ENCODE measurements at places on chromosomes 7 and 10. TPM values are rescaled to one million over a fixed set of nuclear protein-coding genes. Genes with fewer than 3 reads are reported as not detected.
A peak's percentile ranks its signal among the peaks of the same experiment; 100 is the strongest.

DNA sequence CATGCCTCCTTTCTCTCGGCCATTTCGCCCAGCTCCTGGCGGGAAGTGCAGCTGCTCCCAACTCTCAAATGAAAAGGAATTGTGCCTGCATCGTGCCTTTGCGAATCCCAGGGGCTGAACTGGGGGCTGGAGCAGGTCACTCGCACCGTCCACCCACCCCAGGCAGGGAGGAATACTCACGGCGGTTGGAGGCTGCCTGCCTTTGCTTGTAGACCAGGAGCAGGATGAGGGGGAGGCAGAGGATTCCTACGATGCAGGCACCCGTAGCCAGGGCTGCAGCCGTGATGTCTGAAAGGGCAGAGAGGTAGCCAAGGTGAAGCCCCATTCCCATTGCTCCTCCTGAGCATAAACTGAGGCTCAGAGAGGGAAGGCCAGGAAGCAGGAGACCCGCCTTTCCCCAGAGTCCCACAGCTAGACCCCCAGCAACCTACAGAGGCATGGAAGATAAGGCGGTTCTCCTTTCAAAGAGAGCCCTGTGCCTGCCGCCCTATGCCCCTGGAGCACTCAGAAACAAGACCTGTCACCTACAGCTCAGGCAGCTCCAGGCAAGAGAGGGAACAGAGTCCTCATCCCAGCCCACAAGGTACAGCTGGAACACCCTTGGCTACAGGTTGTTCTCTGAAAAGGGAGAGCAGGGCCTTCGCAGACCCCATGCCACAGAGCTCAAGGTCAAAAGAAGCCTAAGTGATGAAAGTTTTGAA is 18.0 kb downstream of the VSIR start:
- DNase-seq, result no peak

The MYL7 gene
- total RNA-seq, result 3,644 TPM

GRCh38 chr7:1739593-1739992 is 69.5 kb downstream of the ELFN1 start:
- no peak for DNase-seq

The SCART1 gene
- total RNA-seq, result 0.57 TPM

GRCh38 chr10:79400146-79401004 is 45.0 kb downstream of the ZCCHC24 start:
- DNase-seq, result no peak

GRCh38 chr7:5776894-5777660 is 4.4 kb downstream of the RNF216 start:
- DNase-seq, result no peak

The TRIM50 gene
- 0.42 TPM for total RNA-seq

DNA sequence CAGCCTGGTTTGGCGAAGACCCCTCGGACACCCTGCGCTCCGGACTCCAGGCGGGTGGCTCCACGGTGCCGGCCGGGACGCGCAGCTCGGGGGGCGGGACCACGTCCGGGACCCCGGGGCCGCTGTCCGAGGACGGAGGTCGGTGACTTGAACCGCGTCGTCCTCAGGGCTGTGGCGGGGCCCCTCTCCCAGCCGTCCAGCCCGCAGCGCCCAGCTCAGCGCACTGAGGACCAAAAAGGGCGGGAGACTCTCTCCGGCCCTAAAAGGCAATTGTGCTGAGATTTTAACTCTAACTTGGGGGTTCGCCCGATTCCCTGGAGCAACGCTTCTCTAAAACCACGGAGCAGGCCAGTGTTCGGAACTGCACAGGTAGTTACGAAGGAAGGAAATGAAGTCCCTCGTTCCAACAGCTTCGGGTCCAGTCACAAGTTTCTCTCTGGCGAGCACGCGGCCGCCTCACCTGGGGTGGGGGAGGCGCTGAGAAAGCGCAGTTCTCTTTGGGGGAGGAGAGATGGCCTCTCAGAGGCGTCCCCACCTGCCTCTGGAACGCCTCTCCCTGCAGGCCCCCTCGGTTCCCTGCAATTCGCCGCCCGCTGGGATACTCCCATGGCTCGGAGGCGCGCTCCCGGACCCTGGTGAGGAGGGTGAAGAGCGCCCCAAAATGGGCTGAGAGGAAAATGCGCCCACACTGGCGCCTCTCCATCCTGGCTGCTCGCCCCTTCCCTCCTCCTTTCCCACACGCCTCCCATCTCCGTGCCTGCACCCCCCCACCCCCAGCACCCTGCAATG is 352.7 kb downstream of the DNAJB6 start:
- no peak for DNase-seq

DNA sequence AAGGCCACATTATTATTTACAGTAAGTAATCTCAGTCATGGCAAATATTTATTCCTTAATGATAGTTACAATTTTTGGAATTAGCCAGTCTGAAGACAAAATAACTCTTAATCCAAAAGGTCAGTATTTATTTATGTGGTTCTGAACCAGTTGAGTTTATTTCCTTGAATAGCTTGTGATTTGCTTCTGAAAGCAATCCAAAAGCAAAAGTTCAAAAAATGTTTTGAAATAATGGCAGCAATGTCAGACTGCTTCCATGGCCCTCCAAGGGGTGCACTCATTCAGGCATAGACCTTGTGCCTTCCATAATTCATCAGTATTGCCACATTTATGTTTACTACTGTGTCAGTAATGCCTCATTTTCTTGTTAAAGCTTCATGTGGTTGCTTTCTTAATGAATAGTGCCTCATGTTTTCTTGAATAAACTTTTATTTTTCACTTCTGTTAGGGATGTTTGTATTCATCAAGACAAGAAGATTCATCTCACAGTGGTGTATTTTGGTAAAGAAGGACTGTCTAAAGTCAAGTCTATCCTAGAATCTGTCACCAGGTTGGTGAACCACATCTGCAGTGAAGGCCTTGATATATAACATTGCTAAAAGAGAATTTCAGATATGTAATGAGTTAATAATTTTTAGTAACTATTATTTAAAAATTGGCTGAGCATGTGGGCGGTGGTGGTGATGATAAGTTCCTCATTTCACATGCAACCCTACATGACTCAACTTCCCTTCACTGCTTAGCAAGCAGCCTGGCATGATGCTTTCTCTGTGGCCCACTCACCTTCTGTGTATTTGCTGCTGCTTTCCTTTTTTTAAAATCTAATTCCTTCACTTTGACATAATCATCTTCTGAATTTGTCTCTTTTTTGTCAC is 22.0 kb downstream of the CSGALNACT2 start:
- DNase-seq, result no peak

The HOXA3 gene
- total RNA-seq, result 0.11 TPM

DNA sequence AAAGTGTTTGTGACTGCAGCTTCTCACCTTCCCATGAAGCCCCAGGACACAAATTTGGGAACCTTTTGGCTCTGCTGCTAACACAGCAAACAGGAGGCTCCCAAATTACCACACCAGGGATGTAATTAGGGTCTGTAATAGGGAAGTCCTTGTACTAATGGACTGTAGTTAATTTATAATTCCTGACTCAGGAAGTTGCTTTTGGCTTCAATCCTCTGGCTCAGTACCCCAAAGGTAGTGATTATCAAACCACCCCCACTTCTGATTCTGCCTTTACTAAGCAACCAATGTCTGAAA is 3.8 kb upstream of the MALSU1 start:
- DNase-seq, result no peak

DNA sequence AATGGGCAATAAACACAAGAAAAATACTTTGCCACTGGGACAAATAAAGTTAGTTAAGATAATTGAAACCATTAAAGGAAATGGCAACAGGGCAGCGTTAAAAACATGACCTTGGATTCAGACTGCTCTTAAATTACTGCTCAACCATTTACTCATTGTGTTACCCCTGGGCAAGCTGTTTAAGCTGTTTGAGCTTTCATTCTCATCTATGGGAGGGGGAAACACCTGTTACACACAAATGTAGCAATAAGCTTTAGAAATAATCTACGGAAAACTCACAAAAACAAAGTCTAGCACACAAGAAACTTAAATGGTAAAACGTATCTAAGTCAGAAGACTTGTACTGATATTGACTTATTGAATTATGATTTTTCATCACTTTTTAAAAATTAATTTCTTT is 137.1 kb downstream of the KMT2E start:
- no peak for DNase-seq

GRCh38 chr10:127370601-127371000 is 174.2 kb upstream of the INSYN2A start:
- no peak for DNase-seq

DNA sequence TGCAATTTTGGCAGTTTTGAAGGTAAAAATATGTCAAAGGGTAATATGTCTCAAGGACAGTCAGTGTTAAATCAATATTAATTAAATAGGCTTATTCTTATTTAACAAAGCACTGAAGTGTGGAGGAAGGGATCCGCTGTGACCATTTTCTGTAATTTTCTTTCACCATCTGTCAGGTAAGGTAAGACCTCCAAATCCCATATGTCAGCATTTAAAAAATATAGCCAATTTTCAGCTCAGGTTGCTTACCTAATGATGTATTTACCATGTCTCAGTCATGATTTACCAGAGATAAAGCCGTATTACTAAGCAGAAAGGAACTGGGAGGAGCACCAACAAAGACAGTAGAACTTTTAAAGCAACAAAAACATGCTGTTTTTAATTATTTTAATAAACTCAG is 683.9 kb downstream of the CCSER2 start:
- DNase-seq, result no peak

DNA sequence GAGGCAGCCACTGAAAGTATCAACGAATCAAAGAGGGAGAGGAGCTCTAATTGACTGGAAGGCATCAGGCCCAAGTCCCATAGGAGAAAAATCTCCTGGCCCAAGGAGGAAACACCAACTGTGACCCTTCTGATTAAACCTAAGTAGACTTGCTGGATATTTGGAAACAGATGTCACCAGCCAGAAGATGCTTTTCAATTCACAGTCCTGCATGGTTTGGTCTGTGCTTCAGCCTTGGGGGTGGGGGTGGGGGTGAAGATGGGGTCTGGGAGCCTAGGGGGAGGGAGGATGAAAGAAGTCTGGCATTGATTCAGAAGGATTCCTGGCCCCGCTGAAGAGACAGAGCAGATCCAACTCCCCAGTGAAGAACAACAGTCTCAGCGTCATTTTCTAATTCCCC is 623.7 kb downstream of the PARD3 start:
- DNase-seq, result no peak

GRCh38 chr10:63666836-63667383 is 145.7 kb downstream of the REEP3 start:
- no peak for DNase-seq

- no peak for DNase-seq
These were observed 37.7 kb downstream of the CAMK2B start for GRCh38 chr7:44287488-44288380.

GRCh38 chr7:102044641-102044983 is 227.2 kb downstream of the CUX1 start:
- DNase-seq, result no peak

The HOXA5 gene
- total RNA-seq, result 0.95 TPM

- peak; percentile 73 for DNase-seq
These were observed 26.9 kb downstream of the TMEM120A start for GRCh38 chr7:75967487-75967997.

- no peak for DNase-seq
These were observed 4.3 kb downstream of the GPR22 start for GRCh38 chr7:107474104-107474521.

DNA sequence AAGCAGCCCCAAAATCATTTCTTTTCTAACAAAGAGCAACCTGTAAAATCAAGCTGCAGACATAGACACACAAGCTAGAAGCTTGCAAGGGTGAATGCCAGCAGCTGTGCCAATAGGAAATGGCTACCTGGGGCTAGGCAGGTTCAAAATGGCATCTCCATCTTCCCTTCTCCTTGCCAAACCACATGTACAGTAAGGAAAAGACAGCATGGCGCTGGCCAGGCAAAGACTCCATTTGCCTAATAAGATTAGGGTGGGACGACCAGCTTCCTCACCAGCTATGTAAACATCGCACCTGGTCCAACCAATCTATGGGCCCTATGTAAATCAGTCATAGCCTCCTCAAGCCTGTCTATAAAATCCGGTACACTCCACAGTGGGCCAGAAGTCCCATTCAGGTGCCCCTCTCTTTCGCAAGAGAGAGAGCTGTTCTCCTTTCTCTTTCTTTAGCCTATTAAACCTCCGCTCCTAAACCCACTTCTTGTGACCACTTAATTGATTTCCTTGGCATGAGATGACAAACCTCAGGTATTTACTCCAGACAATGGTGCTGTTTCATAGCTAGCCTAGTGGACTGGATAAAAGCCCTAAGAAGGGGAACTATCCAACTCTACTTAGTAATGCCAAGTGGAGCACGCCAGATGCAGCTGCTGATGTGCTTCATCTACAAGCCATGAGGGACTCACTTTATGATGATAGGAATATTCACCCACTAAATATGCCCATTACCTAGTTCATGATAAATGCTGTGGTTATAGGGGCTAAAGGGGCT is 44.1 kb downstream of the HTR7 start:
- no peak for DNase-seq

The TMEM168 gene
- total RNA-seq, result 20.4 TPM

DNA sequence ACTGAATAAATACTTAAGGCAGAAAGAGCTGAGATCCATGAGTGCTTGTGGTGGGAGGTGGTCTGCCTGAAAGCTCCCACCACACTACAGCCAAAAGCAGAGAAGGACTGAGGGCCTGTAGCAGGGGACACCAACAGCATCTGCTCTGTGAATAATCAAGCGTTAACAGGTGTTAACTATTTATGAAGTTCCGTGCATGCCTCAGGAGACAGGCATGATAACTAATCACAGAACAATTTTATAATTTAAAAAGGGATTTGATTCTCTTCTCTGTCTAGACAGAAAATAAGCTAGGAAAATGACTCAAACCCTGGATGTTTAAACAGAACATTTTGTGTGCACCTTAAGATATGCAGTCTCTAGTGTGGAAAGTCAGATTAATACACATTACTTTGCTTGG is 61.5 kb upstream of the GHITM start:
- no peak for DNase-seq

DNA sequence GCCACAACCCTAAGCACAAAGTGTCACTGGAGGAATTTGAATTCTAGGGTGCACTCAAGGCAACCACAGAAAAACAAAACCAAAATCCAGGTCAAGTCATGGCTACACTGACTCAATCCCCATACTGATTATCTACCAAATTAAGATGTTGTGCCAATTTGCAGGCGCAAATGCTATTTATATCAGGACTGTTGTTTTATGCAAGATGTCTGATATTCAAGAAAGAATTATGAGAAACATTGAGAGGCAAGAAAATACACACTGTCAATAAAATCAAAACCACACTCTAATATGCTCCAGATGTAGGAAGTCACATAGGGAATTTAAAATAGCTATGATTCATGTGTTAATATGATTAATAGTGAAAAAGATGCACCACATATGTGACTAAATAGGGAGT is 141.3 kb upstream of the MINDY3 start:
- DNase-seq, result no peak

The CPED1 gene
- 38.1 TPM for total RNA-seq

- no peak for DNase-seq
These were observed 436.3 kb upstream of the NPVF start for GRCh38 chr7:25664593-25664992.

DNA sequence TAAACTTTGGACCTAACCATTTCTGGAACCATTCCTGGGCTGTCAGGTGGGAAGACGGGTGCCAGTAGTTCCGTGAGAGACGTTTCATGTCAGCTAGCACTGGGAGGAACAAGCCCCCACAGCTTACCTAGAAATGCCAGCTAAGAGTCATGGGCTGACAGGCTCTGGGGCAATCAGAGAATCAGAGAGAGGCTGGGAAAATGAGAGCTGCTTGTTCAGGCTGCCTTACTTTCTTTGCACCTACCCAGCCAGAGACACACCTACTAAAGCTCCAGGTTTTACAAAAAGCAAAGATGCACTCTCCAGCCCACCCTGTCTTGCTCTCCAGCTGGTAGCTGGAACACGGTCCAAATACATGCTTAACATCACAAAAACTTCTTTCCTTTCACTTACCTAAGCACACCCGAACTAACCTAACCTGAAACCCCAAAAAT is 688 bp downstream of the PTN start:
- no peak for DNase-seq

The GNAI1 gene
- 11.9 TPM for total RNA-seq

GRCh38 chr10:43983856-43984271 is 335.2 kb upstream of the ZNF32 start:
- no peak for DNase-seq
